ENCODE measurements at places on chromosomes 5 and 9.

DNA sequence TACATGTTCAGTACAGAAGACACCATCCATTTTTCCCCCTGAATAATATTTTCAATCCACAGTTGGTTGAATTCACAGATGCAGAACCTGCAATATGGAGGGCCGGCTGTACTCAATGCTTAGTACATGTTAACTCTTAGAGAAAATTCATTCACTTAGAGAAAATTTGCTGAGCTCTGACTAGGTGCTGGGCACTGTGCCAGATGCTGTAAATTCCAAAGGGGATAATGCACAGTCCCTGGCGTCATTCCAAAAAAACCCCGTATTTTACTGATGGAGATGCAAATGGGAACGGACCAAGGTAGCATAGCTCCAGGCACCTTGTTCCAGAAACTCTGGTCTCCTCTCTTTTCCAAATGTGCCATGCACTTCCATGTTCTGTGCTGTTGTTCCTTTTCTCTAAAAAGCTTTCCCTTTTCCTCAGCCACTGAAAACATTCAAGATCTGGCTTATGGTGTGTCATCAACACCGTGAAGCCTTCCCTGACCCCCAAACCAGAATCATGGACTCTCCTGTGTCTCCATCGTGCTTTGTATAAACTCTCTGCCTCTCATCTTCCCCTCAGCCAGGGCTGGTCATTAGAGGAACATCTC lies 55.7 kb upstream of the COL15A1 start:
- no peak for DNase-seq

GRCh38 chr9:34553511-34554021 lies 30.8 kb upstream of the ENHO start:
- no peak for DNase-seq

DNA sequence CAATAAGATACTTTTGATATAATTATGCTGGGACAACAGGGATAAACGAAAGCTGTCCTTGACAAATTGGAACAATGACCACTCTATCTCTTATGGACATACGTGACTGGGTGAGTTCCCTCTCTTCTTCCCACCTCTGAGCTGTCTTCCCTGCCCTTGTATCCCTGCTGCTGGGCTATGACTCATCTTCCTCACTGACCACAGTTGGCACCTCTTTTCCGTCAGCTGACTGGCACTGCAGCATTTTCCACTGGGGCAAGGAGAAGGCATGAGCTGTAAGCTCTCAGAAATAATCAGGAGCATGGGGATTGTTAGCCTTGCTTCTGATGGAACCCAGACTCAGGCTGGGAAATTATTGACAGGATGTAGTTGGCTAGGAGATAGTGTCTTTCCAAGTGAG lies 48.7 kb downstream of the PCSK1 start:
- DNase-seq: no peak

DNA sequence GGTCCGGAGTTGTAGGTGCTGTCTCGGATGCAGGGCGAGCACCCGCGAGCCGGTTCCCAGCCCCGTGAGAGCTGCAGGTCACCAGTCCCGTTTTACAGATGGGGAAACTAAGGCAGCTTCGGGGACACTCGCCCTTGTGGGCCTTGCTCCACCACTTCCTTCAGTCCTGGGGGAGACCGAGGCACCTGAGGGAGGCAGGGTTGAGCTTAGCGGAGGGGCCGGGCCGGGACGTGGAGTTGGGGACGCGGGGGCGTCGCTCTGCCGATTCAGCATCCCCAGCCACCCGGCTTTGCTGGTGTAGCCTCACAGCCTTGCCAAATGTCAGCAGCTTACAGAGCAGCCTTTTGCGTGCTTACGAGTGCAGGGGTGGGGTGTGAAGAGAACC lies 530 bp downstream of the BBLN start:
- DNase-seq: no peak

GRCh38 chr9:87662808-87663528 lies 63.0 kb upstream of the CTSL start:
- peak; percentile 45 for DNase-seq

GRCh38 chr9:33220681-33221567 lies 19.0 kb upstream of the SPINK4 start:
- DNase-seq: no peak

GRCh38 chr5:177312649-177313181 lies 1.0 kb upstream of the MXD3 start:
- no peak for DNase-seq

DNA sequence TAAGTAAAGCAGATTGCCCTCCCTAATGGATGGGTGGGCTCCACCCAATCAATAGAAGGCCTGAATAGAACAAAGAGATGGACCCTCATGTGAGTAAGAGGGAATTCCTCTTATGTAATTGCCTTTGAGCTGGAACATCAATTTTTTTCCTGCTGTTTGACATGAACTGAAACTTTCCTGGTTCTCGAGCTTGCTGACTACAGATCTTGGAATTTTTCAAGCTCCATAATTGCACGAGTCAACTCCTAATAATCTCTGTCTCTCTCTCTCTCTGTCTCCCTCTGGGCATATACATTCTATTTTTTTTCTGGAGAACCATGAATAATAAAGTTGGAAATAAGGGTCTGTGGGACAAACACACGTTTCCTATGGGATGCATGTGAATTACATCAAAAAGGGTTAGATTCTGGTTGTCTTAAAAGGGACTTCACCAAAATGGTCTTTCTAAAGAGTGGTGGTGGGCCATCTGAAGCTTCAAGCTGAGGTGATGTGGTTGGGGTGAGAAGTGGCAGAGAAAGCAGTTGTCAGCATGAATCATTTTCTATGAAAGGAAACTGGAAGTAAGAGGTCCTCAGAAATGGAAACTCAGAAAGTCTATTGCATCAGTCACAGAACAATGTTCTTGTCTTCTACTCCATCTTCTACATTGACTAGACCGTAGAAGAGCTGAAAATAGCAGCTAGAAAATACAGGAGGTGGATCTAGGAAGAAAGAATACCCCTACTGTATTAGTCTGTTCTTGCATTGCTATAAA lies 47.0 kb upstream of the HOMER1 start:
- no peak for DNase-seq

GRCh38 chr5:87686975-87687374 lies 274.2 kb upstream of the CCNH start:
- DNase-seq: no peak

GRCh38 chr5:176530983-176531901 lies 6.0 kb downstream of the RNF44 start:
- no peak for DNase-seq

GRCh38 chr9:105359892-105360291 lies 87.9 kb upstream of the FSD1L start:
- DNase-seq: no peak

GRCh38 chr9:120893611-120894307 lies 16.8 kb upstream of the PHF19 start:
- DNase-seq: no peak

DNA sequence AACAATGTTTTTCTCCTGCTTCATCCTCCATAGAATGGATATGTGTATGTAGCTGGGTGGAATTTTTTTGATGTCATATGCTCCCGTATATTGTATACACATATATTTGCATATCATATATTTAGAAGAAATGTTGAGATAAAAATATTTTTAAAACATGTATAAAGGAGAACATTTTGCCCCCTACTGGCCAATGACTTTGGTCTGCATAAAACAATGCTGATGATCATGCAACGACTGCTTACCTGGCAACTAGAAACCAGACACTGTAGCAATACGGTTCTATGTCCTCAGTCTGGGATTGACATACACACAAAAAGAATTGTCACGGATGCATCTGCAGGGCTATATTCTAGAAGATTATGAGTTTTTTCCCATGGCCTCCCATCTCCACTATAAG lies 503.6 kb downstream of the ELAVL2 start:
- no peak for DNase-seq

DNA sequence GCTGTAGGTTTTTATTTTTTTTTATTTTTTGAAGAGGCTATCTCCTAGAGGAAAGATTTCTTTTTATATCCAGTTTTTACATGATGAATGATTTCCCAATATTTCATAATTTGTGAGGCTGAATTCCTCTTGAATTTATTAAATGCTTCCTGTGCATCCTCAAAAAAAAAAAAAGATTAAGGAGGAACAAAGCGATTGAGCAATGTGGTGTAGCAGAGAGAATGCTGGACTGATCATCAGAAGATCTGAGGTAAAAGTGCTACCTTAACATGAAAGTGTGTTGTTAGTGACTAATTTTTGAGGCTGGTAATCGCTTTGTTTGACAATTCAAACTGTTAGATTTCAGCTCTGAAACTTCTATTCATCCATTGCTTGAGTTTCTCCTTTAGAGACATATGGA lies 125.1 kb downstream of the ESM1 start:
- no peak for DNase-seq

DNA sequence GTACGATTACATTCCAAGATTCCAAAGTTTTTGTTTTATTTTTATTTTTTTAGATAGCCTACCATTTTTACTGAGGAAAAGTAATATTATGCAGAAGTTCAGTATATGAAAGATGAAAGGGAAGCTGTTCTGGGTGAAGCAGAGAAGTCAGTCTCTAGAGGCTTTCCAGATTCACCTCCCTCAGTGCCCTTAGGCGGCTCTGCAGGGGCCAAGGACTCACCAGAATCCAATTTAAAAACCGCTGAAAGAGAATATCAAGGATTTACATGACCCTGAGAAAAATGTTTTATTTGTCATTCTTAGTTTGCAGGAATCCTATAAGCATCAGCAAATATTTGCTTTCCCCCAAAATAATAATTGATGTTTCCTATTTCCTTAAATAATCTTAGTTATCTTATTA lies 1084.6 kb upstream of the ARRDC3 start:
- DNase-seq: no peak

DNA sequence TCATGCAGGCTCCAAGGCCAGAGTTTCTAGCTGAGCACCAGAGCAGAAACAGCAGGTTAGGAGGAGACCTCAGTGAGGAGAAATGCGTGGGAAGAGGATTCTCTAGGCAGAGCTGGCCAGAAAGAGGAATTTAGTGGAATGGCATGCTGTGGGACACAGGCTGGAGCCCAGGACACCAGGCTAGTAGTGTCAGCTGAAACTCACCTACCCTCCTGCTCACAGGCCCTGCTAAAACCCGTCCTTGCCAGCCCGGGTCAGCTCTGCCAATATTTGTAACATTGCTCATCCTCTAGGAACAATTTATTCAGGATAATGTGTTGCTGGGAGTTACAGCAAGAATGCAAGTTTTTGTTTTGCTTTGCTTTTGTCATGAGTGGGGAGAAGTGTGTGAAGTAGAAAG lies 40.2 kb upstream of the AGXT2 start:
- DNase-seq: no peak

DNA sequence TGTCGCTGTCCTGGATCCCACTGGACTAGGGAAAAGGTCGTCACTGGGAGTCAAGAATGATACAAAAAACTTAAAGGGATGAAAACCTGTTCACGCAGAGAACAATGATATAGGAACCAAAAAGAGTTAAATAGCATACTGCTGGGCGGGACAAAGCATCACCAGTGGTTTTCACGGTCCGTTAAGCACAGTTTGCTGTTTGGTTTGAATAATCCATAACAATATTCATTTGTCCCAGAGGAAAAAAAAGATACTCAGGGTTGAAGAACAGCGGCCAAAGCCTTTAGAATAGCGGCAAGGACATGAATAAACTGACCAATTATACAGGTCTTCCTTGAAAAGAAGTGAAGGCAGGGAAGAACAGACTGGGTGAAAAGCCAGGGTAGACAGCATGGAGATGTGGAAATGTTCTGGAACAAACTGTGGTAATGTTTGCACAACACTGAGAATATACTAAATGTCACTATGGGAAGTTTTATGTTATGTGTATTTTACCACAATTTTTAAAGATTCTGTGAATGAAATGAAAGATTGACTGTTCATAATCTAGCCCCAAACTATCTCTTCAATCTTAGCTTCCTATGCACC lies 60.8 kb downstream of the MTMR12 start:
- no peak for DNase-seq

- no peak for DNase-seq
Measured at GRCh38 chr5:132375957-132376356, 6.4 kb downstream of the SLC22A5 start.

DNA sequence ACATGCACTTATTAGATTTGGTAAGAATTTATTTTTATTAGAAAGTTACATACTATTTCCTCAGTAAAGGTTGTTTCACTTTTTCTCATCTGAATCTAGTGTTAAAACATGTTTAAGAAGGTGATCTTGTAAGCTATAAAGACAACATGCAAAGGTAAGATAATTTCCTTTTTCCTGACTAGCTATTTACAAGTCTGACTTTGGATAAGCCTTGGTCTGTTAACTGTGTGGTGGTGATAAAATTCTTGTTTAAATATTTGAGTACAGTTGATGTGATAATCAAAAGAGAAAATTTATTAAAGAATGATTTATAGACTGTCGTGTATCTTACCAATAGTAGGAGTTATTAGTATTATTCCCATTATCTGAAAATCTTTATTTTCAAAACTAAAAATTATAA lies 36.9 kb upstream of the GPR21 start:
- no peak for DNase-seq

GRCh38 chr5:50711280-50711679 lies 44.8 kb downstream of the PARP8 start:
- no peak for DNase-seq

DNA sequence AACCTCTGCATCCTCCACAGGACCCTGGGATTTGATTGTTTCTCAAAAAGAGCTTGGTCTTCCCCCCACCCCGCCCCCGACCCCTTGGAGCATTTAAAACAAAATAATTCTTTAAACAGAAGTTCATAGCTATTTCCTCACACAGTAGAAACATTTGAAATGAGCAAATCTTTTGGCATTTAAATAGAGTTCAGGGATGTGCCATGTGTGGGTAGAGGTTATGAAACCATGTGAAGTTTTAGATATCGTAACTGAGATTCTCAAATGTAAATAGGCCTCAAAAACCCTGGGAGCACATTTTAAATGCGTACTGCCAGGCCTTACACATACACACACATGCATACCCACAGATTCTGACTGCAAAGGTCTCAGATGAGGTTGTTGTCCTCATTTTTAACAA lies 66.5 kb downstream of the EPB41L4B start:
- DNase-seq: no peak

DNA sequence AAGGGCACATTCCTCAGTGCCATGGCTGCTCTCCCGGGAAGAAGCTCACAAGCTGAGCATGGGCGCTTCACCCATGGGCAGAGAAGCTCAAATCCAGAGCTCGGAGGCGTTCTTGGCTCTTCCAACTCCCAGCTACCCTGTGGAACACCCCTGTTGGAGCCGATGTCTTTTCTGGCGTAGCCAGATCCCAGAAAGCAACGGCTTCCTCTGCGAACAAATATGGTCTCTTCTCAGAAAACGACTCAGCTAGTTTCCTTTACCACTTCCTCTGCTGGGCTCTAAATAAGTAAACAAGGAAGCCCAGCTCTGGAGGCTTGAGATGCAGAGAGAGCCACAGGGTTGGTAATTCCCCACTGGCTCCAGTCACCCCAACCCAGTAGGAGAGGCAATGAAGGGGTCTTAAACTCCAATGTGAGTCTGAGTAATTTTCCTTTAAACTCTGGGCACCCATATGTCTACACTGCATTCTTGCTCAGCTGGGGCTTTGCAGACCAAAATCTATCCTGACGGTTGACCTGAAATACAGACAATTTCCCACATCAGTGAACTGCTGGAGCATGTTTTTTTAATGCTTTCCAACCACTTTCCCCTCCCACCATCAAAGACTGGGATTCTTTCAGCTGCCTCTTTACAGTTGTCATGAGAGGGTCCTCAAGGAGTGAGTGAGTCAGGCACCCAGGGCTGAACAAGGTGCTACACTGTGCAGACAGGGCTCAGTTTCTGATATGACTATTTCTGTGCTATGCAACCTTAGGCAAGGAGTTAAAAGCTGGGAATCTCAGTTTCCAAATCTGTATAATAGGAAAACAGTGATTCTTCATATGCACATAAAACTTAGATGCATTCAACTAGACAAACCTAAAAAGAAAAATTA lies at the start of gene LCP2:
LCP2 (minus strand) TSS at position 189 of the 874 bp plus-strand sequence; CDS start at position 23, 166 bp downstream.
- no peak for DNase-seq

- DNase-seq: no peak
Measured at GRCh38 chr9:5448016-5448415, 2.3 kb upstream of the CD274 start.

- DNase-seq: no peak
Measured at GRCh38 chr9:19975499-19975898, 186.7 kb upstream of the SLC24A2 start.
